ENCODE measurements at places on chromosomes 6 and 20.

GRCh38 chr6:36413489-36414480 is 26.3 kb upstream of the ETV7 start:
- DNase-seq = no peak

DNA sequence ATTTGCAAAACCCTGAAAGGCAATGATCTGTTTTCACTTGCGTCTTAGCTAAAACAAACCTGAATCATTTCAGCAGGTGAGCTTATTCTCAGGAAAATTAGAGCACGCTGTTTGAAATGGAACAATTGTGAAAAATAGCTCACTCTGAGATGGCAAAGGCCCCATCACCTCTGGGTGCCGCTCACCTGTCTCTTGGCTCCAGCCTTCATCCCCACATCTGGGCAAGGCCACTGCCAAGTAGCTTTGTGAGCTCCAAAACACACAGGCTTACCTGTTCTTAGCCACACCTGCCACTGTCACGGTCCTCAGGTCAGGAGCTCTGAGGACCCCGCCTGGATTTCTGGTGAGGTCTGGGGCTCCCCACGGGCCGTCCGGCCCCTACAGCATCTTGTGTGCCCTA is 66.7 kb downstream of the SMOC2 start:
- DNase-seq = no peak

- no peak for DNase-seq
Observed at GRCh38 chr6:151900256-151900655, 92.8 kb downstream of the ESR1 start.

GRCh38 chr6:73027691-73028090 is 197.6 kb downstream of the KHDC1L start:
- no peak for DNase-seq

DNA sequence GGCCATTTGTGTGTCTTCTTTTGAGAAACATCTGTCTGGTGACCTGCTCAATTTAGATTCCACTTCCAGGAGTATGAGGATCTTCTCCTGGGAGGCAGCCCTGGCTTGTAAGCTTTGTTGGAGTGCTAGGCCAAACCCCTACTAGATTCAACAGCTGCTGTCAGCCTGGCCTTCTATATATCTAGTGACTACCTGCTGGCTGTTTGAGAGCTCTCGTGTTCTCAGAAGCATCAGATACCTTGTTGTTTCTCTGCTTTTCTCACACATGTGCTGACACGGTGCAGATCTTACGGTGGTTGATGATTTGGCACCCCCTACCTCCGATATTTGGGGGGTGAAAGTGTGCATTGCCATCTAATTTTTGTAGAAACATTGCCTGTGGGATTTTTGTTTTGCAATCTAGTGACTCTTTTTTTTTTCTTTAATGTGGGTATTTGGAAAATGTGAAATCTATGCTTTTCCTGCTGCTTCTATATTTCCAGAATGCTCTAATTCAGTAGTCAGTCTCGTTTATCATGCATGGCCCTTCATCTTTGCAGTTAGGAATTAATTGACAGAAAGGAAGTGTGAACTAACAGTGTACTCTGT is 4.7 kb downstream of the CCN2 start:
- DNase-seq = peak; percentile 7

Data from kidney epithelial cell (primary cell).